ENCODE measurements at places on chromosomes 16 and 17.

GRCh38 chr17:77366558-77367245 lies 225.9 kb downstream of the SEC14L1 start:
- no peak for DNase-seq

GRCh38 chr16:89170346-89171215 lies 967 bp upstream of the CDH15 start:
- no peak for DNase-seq

GRCh38 chr17:80737106-80738019 lies 192.7 kb downstream of the RPTOR start:
- peak; percentile 52 for DNase-seq

- DNase-seq, result no peak
Measured at GRCh38 chr17:50766222-50767023, 895 bp downstream of the ANKRD40CL start.

DNA sequence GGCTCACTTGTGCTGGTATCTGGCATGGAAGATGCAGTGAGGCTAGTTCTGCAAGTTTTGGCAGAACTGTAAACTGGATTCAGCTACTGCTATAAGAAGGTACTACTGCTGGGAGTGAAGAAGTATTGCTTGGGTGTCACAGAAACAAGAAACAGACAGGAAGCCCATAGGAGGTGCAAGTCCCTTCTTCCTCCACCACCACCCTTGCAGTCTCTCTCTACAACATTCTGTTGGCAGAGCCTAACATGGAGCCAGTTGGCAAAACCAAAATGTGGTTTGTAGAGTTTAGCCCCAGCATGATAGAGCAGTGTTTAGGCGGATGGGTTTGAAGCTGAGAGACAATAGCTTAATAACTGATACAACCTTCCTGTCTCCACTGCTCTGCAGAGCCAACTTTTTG lies 72.6 kb downstream of the NLK start:
- no peak for DNase-seq

GRCh38 chr17:36813357-36813756 lies 123.9 kb upstream of the LHX1 start:
- DNase-seq, result no peak

DNA sequence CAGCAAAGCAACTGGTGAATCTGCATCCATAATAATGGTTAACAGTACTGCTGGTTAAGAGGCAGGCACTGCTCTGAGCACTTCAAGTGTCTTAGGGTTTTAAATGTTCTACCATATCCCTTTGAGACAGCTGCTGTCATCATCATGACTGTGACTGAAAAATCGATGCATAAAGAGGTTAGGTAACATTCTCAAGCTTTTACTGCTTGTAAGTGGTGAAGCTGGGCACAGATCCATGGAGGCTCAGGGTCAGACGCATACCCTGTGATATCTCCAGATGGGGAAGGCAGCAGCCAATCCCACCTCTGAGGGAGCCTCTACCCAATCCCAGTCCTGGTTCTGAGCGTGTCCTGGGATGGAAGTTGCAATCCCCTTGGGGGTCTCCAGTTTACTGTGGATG lies 57.6 kb upstream of the SOX9 start:
- no peak for DNase-seq

Data from GDM1 (cell line).